Right renal cortex interstitium (tissue), 3 donors: ENCODE measurements at places on chromosomes 1 and 21. TPM values are rescaled to one million over a fixed set of nuclear protein-coding genes. Genes with fewer than 3 reads are reported as not detected.

GRCh38 chr21:34754690-34755647 is 86.2 kb downstream of the CLIC6 start:
- DNase-seq = no peak

ZBTB8B gene
- polyA plus RNA-seq = 1.1 TPM

DNA sequence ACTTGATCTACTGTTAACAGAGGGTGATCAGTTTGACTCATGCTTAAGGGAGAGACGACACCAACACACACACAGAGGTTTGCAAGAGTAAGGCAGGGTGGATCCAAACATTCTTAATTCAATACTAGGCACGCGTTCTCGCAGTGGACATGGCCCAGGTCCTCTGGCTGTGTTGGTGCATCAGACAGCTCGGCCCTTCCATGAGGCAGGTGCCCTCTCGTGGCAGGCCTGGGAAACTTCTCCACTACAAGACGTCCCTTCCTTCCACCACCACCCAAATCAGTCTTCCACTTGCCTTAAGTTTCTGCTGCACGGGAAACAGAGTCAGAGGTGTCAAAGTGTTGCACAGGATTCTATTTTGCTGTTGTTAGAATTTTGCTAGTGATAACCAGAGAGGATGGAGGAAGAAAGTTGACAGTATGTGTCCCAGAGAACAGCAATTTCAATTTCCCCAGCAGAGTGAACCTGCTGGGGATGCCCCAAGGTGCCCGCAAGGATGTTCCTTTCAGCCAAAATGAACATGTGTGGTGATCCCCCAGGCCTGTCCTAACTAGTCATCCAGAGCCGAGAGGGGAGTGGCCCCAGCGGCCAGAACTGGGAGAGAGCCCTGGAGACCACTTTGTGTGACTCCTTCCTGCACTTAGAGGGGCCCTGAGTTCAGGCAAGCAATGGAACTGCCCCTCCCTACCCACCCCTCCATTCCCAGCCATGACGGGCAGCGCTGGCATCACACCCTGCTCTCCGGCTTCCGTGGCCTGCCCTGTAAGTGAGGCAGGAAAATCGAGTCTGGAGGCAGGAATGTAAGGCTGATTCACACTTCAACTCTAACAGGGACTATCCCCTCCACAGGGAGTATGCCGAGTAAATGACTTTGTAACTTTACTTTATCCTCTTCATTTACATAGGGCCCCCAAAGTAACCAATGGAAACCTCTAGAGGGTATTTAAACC is 34.8 kb downstream of the MX1 start:
- no peak for DNase-seq

- DNase-seq = peak; percentile 78
Observed at GRCh38 chr1:15090373-15090772, 63.2 kb upstream of the TMEM51 start.

GRCh38 chr1:152053375-152053774 is 16.6 kb upstream of the S100A11 start:
- DNase-seq = no peak

CATSPERE gene
- 2.6 TPM for polyA plus RNA-seq

GRCh38 chr1:7373251-7373650 is 397.8 kb upstream of the VAMP3 start:
- DNase-seq = no peak

DNA sequence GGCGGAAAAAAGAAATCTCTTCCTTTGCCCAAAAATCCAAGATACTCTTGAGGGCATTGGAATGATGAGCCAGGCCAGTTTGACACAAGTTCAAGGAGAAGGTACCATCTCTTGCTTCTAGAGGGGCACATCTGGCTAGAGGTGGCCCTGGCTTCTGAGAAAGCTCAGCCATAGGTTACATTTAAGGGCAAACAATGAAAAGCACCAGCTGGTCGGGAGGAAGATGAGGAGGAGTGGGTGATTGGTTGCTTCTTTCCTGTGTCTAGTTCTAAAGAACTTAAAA is 132.0 kb downstream of the DHRS3 start:
- no peak for DNase-seq
